ENCODE measurements at places on chromosomes 12 and 14. TPM values are rescaled to one million over a fixed set of nuclear protein-coding genes. Genes with fewer than 3 reads are reported as not detected.

- DNase-seq: no peak
Observed at GRCh38 chr14:57933349-57933748, 67.5 kb upstream of the SLC35F4 start.

DNA sequence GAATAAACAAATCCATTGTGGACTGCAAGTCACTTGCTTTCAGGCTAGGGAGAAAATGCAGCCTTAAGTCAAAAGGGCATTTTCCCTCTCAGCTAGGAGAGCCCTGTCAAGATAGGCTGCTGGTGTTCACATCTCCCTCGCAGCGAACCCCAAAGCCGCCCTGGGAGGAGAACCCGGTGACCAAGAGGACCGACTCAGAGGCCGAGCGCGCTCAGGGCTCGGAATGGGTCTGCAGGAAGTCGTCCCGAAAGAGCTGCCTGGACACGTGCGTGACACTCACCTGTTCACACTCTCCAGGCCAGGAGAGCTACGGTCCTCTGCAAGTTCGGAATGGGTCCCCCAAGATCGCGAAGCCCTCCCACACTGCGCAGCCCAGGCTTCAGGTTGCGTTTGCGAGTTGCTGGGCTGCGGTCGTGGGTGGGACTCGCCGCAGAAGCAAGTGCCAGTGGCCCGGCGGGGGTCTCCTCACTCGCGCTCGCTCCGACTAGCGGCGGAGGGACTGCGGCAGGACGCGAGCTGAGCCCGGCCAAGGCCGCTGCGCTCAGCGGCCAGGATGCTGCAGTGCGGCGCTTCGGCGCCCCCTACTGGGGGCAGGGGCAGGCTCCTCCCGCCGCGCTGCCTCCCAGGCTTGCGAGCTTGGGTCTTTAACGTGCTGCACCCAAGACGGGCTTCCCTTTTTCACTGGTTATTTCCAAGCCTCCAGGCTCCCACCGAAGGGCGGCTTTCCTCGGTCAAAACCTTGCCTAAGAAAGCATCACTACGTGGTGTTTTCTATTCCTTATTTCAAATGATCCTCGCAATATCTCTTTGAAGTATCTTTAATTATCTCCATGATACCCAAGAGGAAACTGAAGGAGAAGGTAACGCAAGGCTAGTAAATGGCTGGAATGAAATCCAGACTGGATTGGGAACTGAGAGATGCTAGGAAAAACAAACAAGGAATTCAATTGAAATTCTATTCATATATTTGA, at the start of gene RERG:
Gene RERG (minus strand): TSS at position 503 of the 971 bp plus-strand sequence. CDS start 3,928 bp downstream, outside the sequence.
- peak; percentile 80 for DNase-seq

DNA sequence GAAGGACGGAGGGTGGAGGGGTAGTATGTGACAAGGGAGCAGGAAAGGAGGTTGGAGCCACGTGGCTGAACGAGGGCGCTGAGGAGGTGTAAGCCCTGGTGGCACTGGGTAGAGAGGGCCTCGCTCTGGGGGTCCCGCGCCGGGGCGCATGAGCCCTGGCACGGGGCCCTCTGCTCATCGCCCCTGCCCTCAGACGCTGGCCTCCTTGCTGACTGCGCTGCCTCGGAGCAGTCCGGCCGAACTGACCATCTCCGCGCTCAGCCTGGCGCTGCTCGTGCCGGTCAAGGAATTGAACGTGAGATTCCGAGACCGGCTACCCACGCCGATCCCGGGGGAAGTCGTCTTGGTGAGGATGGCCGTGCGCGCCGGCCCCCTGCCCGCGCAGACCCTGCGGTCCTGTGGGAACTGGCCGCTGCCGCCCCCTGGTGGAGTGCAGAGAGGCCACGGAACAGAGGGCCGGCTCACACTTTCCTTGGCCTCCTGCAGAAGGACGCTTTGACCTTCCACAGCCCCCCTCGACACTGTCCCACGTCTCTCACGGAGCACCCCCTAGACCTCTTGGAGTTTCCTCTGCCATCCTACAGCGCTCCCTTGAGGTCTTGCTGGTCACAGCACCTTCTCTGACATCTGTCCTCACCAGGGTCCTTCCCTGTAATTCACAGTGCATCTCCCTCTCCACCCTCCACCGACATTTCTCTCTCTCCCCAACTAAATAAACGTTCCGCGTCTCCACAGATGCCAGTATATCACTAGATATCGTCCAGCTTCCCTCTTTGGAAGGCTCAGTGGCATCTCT, 10.5 kb downstream of the ARHGEF25 start:
- peak; percentile 64 for DNase-seq

The OR6C2 gene
- total RNA-seq: not detected

DNA sequence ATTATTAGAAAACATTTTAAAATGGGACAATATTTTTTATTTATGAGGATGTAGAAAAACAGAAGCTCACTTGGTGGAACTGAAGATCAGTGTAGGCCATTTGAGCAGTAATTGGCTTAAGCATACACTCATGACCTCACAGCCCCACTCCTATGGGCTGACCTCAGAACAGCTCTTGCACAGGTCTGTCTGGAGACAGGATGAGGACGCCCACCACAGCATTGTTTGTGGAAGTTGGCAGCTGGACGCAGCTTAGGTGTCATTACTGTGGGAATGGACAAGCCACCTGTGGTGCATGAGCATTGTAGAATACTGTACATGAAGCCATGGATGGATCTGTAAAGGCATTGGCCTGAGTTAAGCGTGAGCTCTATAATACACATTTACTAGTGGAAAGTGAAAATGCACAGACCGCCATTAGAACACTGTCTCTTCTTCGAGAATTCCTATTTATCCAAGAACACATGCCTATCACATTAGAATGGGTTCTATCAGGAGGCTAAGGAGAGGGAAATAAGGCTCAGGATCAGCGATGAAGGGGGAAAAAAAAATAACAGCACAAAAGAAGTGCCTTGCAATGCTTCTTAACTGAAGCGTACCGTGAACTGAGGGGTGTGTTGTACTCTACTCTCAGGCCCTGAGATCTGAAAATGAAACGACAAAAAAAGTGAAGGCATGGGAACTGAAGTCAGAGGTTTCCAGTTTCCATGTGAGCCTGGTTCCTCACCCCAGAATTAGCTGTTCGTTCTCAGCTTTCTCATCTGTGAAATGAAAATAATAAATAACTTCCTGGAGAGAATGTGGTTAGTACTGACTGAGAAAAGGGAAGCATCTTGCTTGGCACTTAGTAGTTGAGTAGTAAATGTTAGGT, 33.6 kb downstream of the KCNA1 start:
- DNase-seq: no peak

- no peak for DNase-seq
Observed at GRCh38 chr14:75748336-75748735, 87.3 kb downstream of the TTLL5 start.

GRCh38 chr12:39798429-39798828, 178.8 kb upstream of the ABCD2 start:
- DNase-seq: no peak

The GLIPR1L2 gene
- total RNA-seq: 1.5 TPM

The TTC6 gene
- not detected for total RNA-seq

DNA sequence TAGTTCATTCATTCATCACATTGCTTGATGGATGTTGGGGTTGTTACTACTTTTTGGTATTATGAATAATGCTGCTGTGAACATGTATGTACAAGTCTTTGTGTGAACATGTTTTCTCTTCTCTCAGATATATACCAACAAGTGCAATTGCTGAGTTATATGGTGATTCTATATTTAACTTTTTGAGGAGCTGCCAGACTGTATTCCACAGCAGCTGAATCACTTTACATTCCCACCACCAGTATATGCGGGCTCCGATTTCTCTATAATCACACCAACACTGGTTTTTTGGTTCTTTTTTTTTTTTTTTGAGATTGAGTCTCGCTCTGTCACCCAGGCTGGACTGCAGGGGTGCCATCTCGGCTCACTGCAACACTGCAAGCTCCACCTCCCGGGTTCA, 22.2 kb upstream of the PLEKHG6 start:
- DNase-seq: no peak

The MNAT1 gene
- total RNA-seq: 28.5 TPM

Measured in left ventricle myocardium inferior (tissue), 1 donor.